Uterus (tissue), 4 donors: ENCODE measurements at places on chromosomes 1 and 21. TPM values are rescaled to one million over a fixed set of nuclear protein-coding genes. Genes with fewer than 3 reads are reported as not detected.

- H3K27me3 ChIP-seq: no peaks in the 10 kb centered on the region
- no peaks in the 10 kb centered on the region for H3K36me3 ChIP-seq
These were observed 47.4 kb upstream of the MTF2 start for GRCh38 chr1:93031711-93032110.

DNA sequence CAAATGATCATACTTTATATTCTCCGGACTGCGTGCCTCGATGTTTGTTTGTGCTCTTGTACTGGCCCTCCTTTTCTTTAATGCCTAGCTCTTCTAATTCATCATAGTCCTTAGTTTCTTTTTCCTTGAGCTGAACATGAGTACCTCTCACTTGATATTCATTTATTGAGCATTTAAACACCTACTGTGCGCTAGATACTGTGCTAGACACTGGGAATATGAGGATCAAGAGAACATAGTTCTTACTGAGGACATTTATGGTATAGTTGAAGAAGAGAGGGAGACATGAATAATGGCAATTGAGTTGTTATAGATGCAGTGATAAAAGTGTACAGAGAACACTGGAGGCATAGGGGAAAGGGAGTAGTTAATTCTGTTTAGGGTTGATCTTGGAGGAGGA lies 22.0 kb downstream of the SUCO start:
- no peak for DNase-seq
- H3K27ac ChIP-seq: no peak overlapping the region
- no peaks in the 10 kb centered on the region for H3K27me3 ChIP-seq
- H3K4me3 ChIP-seq: no peak overlapping the region
- H3K4me1 ChIP-seq: no peaks in the 10 kb centered on the region

DNA sequence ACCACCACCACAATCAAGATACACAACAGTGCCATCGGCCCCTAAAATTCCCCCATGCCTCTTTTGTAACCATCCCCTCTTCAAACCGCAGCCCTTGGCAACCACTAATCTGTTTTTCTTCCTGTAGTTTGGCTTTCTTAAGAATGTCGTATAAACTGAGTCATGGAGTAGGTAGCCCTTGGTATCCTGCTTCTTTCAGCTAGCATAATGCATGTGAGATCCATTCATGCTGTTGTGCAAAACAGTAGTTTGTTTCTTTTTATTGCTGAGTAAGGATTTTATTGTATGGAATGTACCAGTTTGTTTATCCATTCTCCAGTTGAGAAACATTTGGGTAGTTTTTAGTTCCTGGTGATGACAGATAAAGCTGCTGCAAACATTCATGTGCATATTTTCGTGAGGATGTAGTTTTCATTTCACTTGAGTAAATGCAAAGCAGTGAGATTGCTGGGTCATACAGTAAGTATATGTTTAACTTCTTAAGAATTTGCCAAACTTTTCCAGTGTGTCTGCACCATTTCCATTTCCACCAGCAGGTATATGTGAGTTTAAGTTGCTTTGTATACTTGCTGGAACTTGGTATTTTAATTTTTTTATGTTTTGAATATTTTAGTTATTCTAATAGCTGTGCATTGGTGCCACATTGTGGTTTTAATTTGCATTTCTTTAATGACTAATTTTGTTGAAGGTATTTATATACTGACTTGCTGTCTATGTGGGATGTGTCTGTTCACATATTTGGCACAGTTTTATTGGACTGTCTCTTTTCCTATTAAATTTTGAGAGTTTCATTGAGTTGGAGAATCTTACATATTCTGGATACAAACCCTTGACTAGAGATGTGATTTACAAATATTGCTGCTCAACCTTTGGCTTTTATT lies 148.4 kb upstream of the MAP1LC3C start:
- no peak overlapping the region for H3K4me3 ChIP-seq
- no peak overlapping the region for H3K27ac ChIP-seq
- no peaks in the 10 kb centered on the region for H3K4me1 ChIP-seq
- no peaks in the 10 kb centered on the region for H3K36me3 ChIP-seq
- no peak for DNase-seq

Gene DIO1
- total RNA-seq: not detected

Gene TLCD4
- 10.6 TPM for total RNA-seq
